ENCODE measurements at places on chromosomes 7 and 10. TPM values are rescaled to one million over a fixed set of nuclear protein-coding genes. Genes with fewer than 3 reads are reported as not detected.

Gene ETV1
- total RNA-seq = 5.9 TPM

Gene DMBT1
- 7.6 TPM for total RNA-seq

Gene C10orf105
- total RNA-seq = not detected

Gene UCN3
- not detected for total RNA-seq

Gene TLX1
- not detected for total RNA-seq

Gene IFIT1
- total RNA-seq = 0.17 TPM

Gene LRGUK
- total RNA-seq = 0.19 TPM

Gene TEX47
- not detected for total RNA-seq

Gene GPR15LG
- not detected for total RNA-seq

Gene OPALIN
- not detected for total RNA-seq

Gene MYH16
- total RNA-seq = not detected

Gene MEST
- 39.0 TPM for total RNA-seq

GRCh38 chr7:98621573-98622482 is 4.7 kb downstream of the NPTX2 start:
- DNase-seq = no peak

- DNase-seq = no peak
These were observed 146.1 kb upstream of the FRMD4A start for GRCh38 chr10:14476641-14477407.

- peak; percentile 91 for DNase-seq
These were observed 68.1 kb upstream of the CDK6 start for GRCh38 chr7:92904244-92905131.

DNA sequence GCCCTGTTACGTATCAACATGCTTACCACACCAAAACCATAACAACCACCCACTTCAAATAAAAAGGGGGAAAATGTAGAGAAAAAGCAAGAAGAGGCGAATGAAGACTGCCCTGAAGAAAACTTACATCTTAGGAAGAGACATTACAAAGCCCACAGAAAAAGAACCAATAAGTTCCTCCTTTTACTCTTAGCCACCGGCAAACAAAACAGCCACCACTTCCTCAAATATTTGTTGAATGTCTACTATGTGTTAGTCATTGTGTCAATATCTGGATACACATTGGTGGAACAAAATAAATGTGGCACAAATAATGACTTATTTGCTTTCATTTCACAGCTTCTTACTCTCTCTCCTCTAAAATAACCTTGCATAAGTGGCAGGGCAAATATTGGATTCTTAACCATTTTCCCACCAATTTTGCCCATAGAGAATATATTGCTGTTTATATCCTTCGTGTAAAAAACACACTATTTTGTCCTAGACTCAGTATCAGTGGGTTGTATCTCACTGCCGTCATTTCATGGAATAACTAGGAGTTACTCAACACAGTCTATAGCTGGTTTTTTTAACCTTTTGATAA is 106.8 kb downstream of the ANK3 start:
- DNase-seq = peak; percentile 44

DNA sequence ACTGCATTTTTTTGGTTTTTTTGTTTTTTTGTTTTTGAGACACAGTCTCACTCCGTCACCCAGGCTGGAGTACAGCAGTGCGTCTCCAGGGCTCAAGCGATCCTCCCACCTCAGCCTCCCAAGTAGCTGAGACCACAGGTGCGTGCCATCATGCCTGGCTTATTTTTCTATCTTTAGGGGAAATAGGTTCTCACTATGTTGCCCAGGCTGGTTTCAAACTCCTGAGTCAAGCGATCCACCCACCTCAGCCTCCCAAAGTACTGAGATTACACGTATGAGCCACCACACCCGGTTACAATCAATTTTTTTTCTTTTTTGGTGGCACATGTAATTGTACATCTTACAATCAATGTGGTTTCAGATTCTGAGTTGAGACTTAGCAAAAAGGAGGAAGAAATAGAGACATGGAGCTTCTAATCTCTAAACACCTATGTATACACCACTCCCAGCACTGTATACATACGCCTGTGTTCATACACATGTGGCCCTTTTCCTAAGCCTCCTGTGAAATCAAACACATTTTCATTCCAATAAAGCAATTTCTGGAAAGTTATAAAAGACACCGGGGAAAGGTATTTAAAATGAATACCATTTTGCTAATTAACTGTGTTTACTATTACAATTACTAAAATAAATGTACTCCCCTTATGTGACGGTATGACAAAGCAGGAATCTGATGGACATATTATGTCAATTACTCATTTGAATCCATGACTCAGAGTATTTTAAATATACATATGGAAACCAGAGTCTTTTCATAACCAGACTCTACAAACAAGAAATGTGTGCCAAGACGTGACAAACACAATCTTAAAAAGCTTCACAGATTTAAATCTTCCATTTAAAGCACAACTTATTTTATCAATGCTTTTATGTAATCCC is 40.9 kb downstream of the SMURF1 start:
- DNase-seq = peak; percentile 70

GRCh38 chr7:4837803-4838625 is 23.8 kb downstream of the PAPOLB start:
- no peak for DNase-seq

GRCh38 chr10:101311185-101312066 is 42.5 kb upstream of the BTRC start:
- DNase-seq = no peak

GRCh38 chr7:111900283-111900682 is 305.9 kb downstream of the DOCK4 start:
- DNase-seq = no peak

DNA sequence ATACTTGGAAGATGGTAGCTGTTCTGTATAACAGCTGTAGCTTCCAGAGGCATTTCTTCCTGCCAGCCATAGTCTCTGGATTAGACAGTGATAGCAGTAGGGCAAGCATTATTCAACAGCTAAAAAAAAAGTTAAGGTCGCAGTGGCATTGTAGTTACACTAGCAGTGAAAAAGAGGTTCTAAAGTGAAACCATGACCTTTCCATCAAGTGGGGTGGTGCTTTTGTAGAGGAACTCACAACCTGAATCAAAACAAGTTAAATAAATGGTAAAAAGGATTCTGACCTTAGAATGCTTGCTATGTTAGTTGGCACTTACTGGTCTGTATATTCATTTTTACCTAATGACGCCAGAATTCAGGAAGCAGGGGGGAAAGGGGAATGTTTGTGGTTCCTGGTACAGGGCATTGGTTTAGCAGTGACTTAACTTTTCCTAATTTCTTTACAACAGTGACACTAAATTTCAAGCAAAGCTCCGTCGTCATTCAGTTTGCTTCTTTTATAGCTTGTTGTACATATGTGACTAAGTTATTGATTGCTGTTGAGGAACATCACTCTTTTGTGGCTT is 55.0 kb downstream of the GBF1 start:
- no peak for DNase-seq

GRCh38 chr10:23331567-23332301 is 12.9 kb downstream of the C10orf67 start:
- DNase-seq = peak; percentile 88

- no peak for DNase-seq
These were observed 80.0 kb downstream of the RBM33 start for GRCh38 chr7:155724327-155725005.

DNA sequence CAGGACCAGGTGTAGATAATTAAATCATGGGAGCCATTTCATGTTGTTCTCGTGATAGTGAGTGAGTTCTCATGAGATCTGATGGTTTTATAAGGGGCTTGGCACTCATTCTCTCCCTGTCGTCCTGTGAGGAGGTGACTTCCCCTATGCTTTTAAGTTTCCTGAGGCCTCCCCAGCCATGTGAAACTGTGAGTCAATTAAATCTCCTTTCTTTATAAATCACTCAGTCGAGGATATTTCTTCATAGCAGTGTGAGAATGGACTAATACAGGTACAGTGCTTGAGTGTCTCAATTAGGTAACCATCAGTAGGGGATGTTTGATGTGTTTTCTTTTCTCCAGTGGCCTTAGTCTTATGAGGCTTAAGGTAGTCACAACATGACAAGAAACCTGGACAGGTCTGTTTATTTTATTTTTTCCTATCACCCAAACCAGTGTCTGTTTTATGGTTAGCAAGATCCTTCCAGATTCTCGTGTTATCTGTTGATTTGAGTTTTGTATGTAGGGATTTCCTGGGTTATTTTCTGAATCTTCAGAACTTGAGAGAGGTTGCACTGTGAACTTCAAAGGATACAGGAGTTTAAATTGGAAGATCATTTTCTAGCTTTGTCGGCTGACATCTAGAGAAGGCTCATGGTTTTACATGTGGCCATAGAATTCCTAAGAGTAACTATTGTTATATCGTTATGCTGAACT is 32.1 kb downstream of the UMAD1 start:
- DNase-seq = no peak

DNA sequence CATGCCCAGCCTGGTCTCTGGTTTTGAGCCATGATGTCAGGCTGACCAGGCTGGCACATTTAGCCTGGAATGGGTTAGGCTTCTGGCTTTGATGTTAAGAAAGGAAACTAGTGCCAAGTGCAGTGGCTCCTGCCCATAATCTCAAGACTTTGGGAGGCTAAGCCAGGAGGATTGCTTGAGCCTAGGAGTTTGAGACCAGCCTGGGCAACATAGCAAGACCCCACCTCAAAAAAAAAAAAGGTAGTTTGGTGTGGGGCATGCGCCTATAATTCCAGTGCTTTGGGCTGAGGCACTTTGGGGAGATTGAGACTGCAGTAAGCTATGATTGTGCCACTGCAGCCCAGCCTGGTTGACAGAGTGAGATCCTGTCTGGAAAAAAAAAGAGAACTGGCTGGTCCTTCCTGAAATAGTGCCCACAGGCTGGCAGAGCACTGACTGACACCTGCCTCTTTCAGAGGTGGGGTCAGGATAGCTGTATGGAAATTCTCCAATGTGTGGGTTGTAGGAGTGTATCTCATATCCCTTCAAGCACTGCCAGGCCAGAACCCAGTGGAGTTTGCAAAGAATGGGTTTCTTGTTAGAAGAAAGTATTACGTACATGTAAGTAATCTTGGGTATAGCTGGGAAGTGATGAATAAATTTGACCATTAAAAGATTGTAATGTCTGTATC is 61.3 kb downstream of the KAT6B start:
- no peak for DNase-seq

- DNase-seq = peak; percentile 100
These were observed 190.8 kb downstream of the MLLT10 start for GRCh38 chr10:21724687-21725367.

DNA sequence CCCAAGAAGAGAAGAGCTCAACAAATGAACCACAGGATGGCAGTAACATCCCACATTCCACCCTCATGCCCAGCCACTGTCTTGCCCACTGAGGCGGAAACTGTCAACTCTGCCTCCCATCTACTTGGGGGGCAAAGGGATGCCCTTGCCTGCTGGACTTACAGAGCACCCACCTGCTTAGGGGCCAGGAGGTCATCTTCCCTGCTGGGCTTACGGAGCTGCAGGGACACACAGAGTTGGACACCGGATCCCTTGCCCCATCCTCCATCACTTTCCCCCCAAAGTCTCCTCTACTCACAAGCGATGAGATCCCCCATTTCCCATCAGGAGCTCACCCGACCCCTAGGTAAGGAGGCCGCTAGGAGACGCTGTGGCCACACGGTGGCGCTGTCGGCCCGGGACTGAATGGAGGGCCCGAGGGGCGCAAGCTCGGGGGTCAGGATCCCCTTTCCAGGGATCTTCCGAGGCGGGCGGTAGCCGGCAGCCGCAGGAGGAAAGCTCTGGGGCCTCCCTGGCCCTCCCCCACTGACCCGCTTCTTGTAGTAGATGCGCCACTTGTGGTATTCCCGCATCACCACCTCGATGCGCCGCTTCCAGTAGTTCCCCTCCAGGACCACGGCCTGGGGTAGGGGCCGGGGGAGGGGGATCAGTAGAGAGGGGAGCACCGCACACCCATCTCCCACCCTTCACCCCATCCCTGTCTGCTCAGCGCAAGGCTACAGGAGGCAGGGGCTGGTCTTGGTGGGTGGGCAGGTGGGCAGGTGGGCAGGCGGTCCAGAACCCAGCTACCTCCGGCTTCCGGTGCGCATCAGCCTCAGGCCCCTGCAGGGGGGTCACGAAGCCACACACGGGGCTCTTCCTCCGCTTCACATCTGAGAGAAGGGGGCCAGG is 17.3 kb downstream of the MLXIPL start:
- DNase-seq = peak; percentile 51

DNA sequence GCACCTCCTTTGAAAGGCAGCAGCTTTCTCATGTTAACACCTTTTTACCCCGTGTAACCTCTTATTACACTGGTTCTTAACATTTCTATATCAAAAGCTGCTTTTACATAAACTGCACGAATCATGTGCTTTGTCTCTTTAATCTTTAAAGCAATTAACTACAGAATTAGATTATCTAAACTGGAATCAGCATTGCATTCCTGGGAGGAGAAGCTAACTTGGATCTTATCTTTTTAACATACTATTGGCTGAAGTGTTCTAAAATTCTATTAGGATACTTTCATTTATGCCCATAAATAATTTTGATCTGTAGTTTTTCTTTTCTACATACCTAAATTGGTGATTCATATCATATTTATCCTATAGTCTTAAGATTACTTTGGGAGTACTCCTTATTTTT is 428.4 kb upstream of the IGFBP3 start:
- DNase-seq = no peak

GRCh38 chr10:63264617-63265221 is 131.6 kb downstream of the NRBF2 start:
- DNase-seq = no peak

DNA sequence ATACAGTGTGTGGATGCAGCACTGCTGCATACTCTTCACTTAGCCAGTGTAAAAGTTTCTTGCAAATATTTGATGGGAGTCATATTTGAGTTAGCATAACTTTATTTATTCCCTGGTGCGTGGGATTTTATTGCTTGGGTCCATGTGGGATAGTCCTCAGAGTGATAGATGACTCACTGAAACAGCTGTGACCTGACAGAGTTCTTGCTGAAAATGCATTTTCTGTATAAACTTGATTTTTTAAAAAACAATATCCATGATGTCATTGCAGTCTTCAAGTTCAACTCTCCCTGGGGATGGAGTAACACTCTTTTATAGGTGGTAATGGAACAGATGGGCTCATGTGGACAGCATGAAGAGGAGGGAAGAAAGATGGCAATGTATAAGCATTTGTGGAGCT is 310.0 kb downstream of the PPP1R3A start:
- DNase-seq = no peak

GRCh38 chr7:45140827-45141226 is 16.8 kb upstream of the RAMP3 start:
- no peak for DNase-seq

- no peak for DNase-seq
These were observed 35.3 kb upstream of the MYL10 start for GRCh38 chr7:101664436-101664835.

- DNase-seq = no peak
These were observed 49.0 kb upstream of the STK17A start for GRCh38 chr7:43533801-43534479.

GRCh38 chr10:118463740-118464139 is 121.6 kb upstream of the FAM204A start:
- no peak for DNase-seq

DNA sequence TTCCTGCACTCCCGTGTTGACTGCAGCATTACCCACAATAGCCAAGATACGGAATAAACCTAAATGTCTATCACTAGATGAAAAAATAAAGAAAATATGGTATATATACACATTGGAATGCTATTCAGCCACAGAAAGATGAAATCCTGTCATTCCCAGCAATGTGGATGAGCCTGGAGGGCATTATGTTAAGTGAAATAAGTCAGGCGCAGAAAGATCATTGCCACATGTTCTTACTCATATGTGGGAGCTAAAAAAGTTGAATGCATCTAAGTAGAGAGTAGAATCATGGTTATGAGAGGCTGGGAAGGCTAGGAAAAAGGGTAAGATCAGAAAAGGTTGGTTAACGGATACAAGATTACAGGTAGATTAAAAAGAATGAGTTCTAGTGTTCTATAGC is 219.1 kb upstream of the MKI67 start:
- DNase-seq = peak; percentile 9

Measured in MCF 10A (cell line).